ENCODE measurements at places on chromosomes 4 and X. TPM values are rescaled to one million over a fixed set of nuclear protein-coding genes. Genes with fewer than 3 reads are reported as not detected.

Gene PPEF2
- total RNA-seq: not detected

Gene CENPVL2
- total RNA-seq: not detected

Gene ATXN3L
- not detected for total RNA-seq

Gene SUPT20HL2
- total RNA-seq: not detected

- peak overlapping the region; percentile 52 for H3K4me3 ChIP-seq
- H3K4me1 ChIP-seq: peaks cover 33% of the 10 kb centered on the region
- H3K36me3 ChIP-seq: peaks cover 6% of the 10 kb centered on the region
- H3K27ac ChIP-seq: peak overlapping the region; percentile 88
- H3K27me3 ChIP-seq: no peaks in the 10 kb centered on the region
- peak; percentile 94 for DNase-seq
Measured at GRCh38 chr4:139734875-139735380, 69.3 kb downstream of the MGST2 start.

DNA sequence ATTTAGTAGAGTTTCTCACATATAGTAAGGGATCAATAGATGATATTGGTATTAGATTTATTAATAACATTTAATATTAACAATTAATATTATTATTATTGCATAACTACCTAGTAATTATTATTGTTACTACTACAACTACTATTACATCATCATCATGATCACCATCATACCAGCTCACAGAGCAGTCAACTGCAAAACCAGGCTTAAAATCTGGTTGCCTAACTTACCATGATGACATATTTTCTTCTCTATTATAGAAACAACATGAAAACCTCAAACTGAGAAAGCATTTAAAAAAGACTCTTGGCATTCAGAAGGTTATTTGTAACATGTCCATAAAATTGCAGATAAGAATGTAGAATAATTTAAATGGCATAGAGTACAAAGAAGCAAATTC, 247.0 kb upstream of the TTC29 start:
- no peaks in the 10 kb centered on the region for H3K36me3 ChIP-seq
- H3K4me3 ChIP-seq: no peak overlapping the region
- H3K27me3 ChIP-seq: no peaks in the 10 kb centered on the region
- no peak for DNase-seq
- H3K4me1 ChIP-seq: no peaks in the 10 kb centered on the region

DNA sequence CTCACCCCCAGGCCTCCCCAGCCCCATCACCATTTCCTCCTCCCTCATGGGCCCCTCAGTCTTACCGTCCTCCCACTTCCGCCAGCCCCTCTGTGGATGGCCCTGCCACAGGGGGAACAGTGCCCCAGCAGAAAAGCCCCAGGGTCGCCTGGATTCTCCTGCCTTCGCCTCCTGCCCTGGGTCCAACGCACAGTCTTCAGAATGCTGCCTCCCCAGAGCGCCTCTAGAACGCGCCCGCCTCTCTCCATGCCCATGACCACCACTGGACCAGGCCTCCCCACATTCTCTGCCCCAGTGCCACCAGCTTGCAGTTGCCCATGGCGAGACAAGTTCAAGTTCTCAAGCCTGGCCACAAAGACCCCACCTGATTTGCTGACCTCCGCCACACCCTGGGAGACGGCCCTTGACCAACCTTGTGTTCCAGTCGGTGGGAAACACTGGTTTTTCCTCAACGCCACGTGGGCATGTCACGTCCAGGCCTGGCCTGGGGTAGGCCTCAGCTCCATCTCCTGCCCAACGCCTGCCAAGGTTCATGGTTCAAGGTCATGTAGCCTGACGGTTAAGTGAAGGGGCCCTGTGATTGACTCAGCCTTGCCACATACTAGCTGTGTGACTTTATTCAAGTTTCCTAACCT, 634 bp upstream of the PLXNB3 start:
- peaks cover 3% of the 10 kb centered on the region for H3K4me1 ChIP-seq
- no peak overlapping the region for H3K4me3 ChIP-seq
- no peak overlapping the region for H3K27ac ChIP-seq
- H3K27me3 ChIP-seq: no peaks in the 10 kb centered on the region
- no peaks in the 10 kb centered on the region for H3K36me3 ChIP-seq

GRCh38 chrX:22424919-22425318, 152.2 kb downstream of the CBLL2 start:
- no peak for DNase-seq
- H3K27me3 ChIP-seq: no peaks in the 10 kb centered on the region
- H3K27ac ChIP-seq: no peak overlapping the region
- H3K4me1 ChIP-seq: no peaks in the 10 kb centered on the region
- H3K4me3 ChIP-seq: no peak overlapping the region

- H3K27me3 ChIP-seq: no peaks in the 10 kb centered on the region
- H3K27ac ChIP-seq: no peak overlapping the region
- no peaks in the 10 kb centered on the region for H3K4me1 ChIP-seq
- H3K36me3 ChIP-seq: peaks cover 25% of the 10 kb centered on the region
Measured at GRCh38 chr4:147674073-147674472, 9.9 kb downstream of the PRMT9 start.

GRCh38 chr4:3531879-3532750, at the start of gene LRPAP1:
Gene LRPAP1 (minus strand): TSS chr4:3532422. CDS start chr4:3532412, 10 bp downstream.
- peaks cover 10% of the 10 kb centered on the region for H3K36me3 ChIP-seq
- H3K4me1 ChIP-seq: peaks cover 16% of the 10 kb centered on the region
- peak; percentile 97 for DNase-seq
- no peaks in the 10 kb centered on the region for H3K27me3 ChIP-seq
- peak within 1 kb of the TSS; percentile 79 for H3K27ac ChIP-seq

- no peak overlapping the region for H3K27ac ChIP-seq
- no peaks in the 10 kb centered on the region for H3K27me3 ChIP-seq
Measured at GRCh38 chr4:144685911-144686310, 40.0 kb downstream of the HHIP start.

DNA sequence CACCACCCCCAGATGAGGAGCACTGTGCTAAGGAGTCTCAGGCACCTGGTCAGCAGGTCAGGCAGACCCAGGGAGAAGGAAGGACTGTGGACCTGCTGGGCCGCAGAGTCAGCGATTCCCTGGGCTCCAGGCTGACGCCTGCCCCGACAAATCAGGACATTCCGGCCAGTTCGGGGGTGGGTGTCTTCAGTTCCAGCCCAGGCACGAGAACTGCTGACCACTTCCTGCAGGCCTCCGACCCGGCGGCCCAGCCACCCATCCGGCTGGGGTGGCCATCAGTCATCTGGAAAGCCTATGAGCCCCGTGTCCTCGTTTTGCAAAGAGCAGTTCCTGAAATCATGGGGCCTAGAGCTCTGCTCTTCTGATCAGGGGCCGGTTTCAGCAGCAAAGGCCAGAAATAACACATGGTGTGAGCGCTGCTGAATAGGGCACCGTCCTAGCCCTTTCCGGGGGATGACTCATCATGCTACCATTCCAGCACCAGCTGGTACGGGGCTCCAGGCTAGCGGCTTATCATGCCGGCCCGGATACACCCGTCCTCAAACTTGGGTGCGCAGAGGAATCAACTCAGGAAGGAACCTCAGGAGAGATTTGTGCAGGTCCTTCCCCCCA, 7.8 kb upstream of the SH3TC1 start:
- no peaks in the 10 kb centered on the region for H3K36me3 ChIP-seq
- peak overlapping the region; percentile 86 for H3K27ac ChIP-seq
- H3K27me3 ChIP-seq: no peaks in the 10 kb centered on the region
- peaks cover 53% of the 10 kb centered on the region for H3K4me1 ChIP-seq
- DNase-seq: peak; percentile 84
- no peak overlapping the region for H3K4me3 ChIP-seq

DNA sequence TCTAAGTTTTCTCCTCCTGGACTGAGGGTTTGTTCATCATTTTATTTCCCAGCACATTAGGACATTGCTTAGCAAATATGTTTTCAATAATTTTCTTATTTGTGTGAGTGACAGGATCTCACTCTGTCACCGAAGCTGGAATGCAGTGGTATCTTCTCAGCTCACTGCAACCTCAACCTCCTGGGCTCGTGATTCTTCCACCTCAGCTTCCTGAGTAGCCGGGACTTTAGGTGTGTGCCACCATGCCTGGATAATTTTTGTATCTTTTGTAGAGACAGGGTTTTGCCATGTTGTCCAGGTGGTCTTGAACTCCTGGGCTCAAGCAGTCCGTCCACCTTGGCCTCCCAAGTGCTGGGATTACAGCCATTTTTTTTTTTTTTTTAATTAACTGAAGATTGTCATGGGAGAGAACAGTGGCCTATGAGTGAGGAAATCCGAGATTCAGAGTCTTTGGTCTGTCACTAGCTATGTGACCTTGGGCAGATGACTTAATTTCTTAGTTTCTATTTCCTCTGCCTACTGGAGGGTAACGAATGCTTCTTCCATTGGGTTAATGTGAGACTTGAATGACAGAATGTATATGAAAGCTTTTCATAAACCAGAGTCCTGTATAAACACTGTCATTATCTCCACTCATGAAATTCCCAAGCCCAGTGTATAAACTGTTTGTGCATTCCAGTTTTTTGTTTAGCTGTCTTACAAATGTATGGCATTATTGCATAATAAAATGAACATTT, 23.9 kb downstream of the MOB1B start:
- H3K4me3 ChIP-seq: no peak overlapping the region
- H3K36me3 ChIP-seq: no peaks in the 10 kb centered on the region
- H3K4me1 ChIP-seq: peaks cover 17% of the 10 kb centered on the region
